ENCODE measurements at places on chromosomes 3 and 15.
A peak's percentile ranks its signal among the peaks of the same experiment; 100 is the strongest.

GRCh38 chr15:89648106-89649012 is 6.9 kb downstream of the KIF7 start:
- no peak for DNase-seq

DNA sequence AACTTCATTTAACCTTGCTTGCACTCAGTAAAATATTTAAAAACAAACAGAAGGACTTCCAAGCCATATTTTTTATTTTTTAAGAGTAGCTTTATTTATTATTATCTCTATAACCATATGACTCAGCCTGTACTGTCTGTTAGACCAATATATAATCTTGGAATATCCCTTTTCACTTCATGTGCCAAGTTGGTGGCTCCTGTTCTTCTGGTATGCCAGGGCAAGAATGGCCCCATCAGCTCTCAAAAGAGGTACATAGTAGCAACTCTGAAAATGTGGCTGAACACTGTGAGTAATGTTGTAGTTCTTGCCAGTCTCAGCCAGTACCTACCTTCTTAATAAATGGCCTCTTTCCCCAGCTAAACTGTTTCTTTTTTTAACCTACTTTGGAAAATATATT is 257.0 kb upstream of the UBE2E1 start:
- DNase-seq: no peak

GRCh38 chr3:82311901-82312300 is 550.5 kb upstream of the GBE1 start:
- no peak for DNase-seq

DNA sequence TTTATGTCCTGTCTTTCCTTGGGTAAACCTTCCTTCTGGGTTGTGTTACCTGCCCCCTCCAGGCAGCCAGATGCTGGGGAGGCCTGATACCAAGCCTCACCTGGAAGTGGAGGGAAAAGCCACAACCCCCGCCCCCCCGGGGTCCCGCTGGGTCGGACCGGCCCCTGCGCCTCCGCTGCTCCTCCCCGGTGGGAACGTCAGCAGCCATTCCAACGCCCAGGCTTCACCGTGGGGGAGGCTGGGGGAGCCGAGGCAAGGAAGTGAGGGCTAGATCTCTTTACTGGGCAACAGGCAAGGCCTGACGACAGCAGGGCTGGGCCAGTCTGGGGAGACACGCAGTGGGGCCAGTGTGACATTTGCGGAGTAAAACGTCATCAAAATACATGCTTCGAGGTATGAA is 53.0 kb upstream of the SNRPA1 start:
- DNase-seq: no peak

GRCh38 chr3:62558549-62559112 is 185.3 kb upstream of the FEZF2 start:
- peak; percentile 10 for DNase-seq

DNA sequence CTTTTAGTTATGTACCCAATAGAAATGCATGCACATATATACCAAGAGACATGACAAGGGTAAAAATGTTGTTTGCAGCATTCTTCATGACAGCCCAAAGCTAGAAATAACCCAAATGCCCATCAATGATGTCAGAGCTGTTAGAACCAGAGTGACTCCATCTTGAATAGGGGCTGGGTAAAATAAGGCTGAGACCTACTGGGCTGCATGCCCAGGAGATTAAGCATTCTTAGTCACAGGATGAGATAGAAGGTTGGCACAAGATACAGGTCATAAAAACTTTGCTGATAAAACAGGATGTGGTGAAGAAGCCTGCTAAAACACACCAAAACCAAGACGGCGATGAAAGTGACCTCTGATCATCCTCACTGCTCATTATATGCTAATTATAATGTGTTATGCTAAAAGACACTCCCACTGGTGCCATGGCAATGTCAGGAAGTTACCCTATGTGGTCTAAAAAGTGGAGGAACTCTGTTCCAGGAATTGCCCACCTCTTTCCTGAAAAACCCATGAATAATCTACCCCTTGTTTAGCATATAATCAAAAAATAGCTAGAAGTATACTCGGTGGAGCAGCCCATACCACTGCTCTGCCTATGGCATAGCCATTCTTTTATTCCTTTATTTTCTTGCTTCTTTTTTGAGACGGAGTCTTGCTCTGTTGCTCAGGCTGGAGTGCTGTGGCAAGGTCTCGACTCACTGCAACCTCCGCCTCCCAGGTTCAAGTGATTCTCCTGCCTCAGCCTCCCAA is 32.9 kb downstream of the ZBTB11 start:
- peak; percentile 69 for DNase-seq

GRCh38 chr3:65593780-65594752 is 444.7 kb downstream of the MAGI1 start:
- DNase-seq: no peak

- DNase-seq: no peak
Observed at GRCh38 chr3:157132936-157133335, 27.0 kb downstream of the CCNL1 start.

DNA sequence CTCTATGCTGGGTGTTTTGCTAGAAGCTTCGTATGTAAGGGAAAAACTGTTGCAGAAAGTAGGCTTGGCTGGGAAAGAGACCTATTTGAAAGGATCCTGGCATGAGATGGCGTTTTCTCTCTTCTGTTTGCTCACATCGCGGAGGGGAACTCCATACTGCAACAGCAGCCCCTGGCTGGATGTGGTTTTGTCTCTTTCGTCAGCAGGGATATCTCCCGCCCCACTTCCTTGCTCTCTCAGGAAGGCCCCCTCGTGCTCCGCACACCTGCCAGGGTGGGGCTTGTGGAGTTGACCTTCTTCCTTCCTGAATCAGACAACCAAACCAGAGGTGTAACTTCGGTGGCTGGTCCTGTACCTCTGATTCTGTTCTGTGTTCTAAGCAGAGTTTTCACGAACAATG is 26.4 kb upstream of the MYZAP start:
- DNase-seq: peak; percentile 83

DNA sequence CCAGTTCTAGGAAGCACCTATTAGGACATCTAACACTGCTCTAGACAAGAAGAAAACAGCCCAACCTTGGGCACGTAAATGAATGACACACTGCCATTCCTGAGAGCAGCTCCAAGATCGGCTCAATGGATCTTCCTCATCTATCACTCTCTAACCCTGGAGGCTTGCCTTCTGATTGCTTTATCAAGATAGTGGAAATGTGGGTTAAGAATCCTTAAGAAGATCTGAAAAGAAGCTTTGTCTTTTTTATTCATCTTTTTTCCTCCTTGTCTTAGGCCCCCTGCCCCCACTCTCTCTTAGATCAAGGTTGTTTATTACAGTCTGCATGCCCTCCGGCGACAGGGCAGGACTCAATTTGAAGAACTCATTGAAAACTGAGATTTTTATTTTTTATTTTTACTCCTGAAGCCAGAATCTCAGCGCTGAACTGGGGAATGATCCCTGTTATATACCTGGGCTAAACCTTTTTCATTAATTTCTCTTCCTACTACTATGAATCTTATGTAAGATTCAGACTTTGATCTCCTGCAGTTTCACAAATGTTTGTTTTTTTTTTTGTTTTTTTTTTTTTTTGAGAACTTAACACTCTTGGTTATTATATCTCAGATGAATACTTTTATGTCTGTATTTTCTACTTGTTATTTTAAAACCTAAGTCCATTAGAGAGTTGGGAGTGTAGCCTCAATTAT is 219.5 kb downstream of the SV2B start:
- DNase-seq: no peak

GRCh38 chr3:146387566-146387965 is 81.8 kb downstream of the PLSCR2 start:
- DNase-seq: no peak

DNA sequence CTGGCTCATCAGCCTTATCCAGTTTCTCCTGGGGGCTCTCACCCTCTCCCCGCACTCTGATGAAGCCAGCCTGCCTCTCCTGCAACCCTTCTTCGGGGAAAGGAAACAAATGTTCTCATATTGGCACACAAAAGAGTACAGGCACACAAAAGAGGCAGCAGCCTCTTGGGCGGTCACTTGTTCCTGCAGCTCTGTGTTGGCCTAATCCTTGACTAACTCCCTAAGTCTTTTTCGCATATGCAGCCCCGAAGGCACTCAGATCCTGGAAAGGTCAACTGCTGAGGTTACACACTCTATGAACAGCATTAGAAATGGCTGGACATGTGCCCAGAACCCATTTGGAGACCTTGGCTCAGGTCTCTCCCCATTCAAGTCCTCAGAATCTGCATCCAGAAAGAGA is 7.4 kb upstream of the CAMP start:
- DNase-seq: no peak
